ENCODE measurements at places on chromosomes 7 and 10. TPM values are rescaled to one million over a fixed set of nuclear protein-coding genes. Genes with fewer than 3 reads are reported as not detected.

GRCh38 chr7:19051767-19052375 lies 65.6 kb downstream of the TWIST1 start:
- peak; percentile 79 for DNase-seq

DNA sequence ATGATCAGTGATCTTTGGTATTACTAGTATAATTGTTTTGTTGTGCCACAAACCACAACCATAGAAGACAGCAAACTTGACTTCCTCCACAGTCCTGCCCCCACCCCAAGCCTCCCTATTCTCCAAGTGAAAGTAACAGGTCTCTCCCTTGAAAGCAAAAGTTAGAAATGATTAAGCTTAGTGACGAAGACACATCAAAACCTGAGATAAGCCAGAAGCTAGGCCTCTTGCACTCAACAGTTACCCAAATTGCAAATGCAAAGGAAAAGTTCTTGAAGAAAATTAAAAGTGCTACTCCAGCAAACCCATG lies 7.5 kb downstream of the SAR1A start:
- DNase-seq = no peak

The TAS2R4 gene
- 0.32 TPM for total RNA-seq

The SRRM3 gene
- 16.4 TPM for total RNA-seq
